ENCODE measurements at places on chromosomes 2 and 18.
A peak's percentile ranks its signal among the peaks of the same experiment; 100 is the strongest.

DNA sequence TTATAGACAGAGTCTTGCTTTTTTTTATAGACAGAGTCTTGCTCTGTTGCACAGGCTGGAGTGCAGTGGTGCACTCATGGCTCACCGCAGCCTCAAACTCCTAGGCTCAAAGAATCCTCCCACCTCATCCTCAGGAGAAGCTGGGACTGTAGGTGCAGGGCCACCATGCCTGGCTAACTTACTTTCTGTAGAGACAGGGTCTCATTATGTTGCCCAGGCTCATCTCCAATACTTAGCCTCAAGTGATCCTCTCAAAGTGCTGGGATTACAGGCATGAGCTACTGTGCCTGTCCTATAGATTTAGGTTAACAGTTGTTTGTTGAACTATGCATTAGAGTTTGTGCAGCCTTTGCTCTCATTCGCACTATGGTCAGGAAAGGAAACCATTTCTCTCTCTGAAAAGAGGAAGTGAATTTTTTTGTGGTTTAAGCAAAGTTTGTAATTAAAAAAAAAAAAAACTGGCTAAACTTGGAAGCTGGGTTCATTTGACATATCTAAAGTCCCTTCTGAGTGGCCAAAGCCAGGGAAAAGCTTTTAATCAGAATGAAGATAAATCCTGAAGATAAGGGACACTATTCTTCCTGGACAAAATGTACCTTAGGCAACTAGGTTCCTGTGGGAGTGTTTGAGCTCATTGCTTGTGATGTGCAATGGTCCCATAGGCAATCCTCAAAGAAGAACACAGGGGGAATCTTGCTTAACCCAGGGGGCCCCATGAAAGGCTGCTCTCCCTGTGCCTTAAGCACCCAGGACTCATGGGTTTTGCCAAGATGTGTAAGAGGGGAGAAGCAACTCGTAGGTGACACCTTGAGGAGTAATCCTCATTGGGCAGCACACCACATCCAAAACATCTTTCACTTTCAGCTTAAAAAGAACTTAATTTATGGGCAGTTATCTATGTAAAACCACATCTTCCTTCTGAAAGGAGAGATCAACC lies 201.7 kb downstream of the MREG start:
- DNase-seq = no peak

DNA sequence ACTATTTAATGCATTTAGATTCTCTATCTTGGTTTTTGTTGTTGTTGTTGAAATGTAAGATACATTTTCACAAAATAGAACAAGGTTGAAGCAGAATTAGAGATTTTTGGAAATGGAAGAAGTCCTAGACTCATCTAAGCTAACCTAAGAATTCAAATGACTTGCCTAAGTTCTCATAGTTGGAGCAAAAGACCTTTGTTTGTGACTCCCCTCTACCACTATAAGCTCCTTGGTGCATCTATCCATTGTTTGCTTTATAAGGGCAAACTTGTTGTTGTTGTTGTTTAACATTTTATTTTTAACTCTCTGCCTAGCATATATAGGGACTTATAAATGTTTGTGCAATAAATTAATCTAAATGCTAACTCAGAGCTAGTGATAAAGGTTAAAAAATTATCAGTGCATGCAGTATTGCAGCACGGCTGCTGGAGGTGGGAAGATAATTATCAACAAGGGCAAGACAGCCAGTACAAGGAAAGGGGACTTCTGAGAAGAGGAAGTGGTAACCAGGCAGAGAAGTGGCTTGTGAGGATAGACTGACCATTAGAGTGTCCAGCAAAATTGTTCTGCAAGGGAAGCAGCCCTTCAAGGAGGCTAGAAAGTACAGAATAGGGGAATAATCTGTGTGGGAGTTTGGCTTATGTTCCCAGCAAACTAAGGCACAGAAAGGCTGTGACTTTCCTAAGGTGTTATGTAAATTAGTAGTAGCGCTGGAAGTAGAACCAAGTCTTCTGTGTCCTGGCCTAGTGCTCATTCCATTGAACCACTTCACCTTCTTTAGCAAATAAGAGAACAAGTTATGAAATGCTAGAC lies 38.1 kb upstream of the ACYP2 start:
- DNase-seq = no peak

DNA sequence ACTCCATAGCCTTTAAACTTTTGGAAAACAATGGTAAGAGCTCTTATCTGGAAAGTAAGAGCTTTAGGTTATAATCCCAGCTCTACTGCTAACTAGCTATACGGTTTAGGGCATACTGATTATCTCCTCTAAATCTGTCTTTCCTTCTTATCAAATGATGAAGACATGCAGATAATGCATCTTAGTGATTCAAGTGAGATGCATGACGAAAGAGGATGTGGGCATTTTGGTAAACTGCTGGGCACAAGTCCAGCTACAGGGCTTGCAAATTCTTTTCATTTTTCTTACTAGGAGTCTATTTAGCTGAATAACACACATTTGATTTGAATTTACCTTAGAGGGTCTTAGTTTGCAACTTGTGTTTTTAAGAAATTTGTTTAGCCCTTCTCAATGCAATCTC lies 1604.8 kb upstream of the ZEB2 start:
- peak; percentile 77 for DNase-seq

DNA sequence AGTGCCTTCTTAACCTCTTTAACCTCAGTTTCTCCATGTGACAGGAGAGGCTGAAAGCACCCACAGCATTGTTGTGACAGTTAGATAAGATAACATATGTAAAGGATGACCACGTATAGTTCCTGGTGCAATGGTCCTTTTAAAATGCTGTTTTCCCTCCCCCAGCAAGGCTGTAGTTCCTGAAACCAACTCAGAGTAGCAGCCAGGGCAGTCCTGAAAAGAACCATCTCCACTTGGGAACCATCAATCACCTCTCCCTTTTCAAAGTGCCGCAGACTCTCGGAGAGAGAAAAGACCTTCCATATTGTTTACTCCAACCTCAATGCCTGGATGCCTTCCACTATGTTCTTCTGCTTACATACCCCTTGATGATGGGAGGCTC lies 158.8 kb downstream of the DDX1 start:
- DNase-seq = no peak

DNA sequence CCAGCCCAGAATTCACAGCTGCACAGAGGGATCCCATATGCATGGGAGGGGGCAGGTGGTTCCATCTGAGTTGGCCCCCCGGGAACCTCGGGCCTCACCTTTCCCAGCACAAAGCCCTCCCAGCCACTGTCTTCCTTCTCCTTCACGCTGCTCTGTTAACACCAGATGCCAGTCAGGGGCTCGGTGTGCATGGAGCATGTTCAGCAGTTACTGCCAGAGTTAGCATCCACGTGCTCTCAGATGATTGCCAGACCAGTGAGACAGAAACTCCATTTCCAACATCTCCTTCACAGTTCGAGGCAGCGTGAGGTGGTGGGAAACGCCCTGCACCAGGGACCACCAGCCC lies 101.0 kb downstream of the PTGR3 start:
- no peak for DNase-seq

GRCh38 chr2:204869132-204869823 lies 324.0 kb downstream of the PARD3B start:
- peak; percentile 34 for DNase-seq

- DNase-seq = peak; percentile 39
Measured at GRCh38 chr2:235255693-235256092, 238.2 kb upstream of the AGAP1 start.

- no peak for DNase-seq
Measured at GRCh38 chr2:16123421-16123820, 183.1 kb downstream of the MYCN start.

DNA sequence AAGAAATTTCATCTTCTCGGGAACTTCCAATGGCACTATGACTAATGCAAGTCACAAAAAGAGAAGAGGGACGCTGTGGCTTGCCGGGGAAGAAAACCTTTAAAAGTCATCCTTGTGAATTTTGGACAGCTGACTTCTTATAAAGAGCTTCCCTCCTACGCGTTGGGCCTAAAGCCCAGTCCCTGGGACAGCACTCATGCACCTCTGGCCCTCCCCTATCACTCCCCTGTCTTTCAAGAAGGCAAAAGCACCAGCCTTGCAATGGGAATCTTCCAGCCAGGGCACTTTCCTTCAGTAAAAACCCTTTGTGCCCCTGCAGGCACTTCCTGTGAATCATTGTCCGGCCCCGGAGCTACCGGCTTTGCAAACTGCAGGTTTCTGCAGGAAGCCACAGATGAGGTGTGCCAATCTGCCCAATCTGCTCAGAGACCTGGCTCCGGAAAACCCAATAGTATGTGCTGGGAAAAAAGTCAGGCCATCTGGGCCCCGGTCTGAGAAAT lies 7.1 kb downstream of the MREG start:
- no peak for DNase-seq

DNA sequence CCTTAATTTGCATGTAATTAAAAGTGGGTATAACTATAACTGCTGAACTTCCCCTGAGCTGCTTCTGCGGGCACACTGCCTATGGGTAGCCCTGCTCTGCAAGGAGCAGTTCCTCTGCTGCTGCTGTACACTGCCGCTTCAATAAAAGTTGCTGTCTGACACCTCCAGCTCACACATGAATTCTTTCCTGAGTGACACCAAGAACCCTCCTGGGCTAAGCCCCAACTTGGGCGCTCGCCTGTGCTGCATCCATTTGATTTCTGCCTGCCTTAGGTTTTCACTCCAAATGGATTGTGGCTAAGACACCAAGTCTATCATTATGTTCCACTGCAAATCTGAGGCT lies 215.7 kb downstream of the ANAPC1 start:
- no peak for DNase-seq

- no peak for DNase-seq
Measured at GRCh38 chr2:159129269-159129668, 157.2 kb downstream of the WDSUB1 start.

- DNase-seq = no peak
Measured at GRCh38 chr2:42495234-42495581, 1.4 kb upstream of the KCNG3 start.

- DNase-seq = no peak
Measured at GRCh38 chr2:54545702-54546450, 89.7 kb downstream of the SPTBN1 start.

Data from fibroblast of skin of right quadriceps (primary cell).